ENCODE measurements at places on chromosomes 2 and 18.

DNA sequence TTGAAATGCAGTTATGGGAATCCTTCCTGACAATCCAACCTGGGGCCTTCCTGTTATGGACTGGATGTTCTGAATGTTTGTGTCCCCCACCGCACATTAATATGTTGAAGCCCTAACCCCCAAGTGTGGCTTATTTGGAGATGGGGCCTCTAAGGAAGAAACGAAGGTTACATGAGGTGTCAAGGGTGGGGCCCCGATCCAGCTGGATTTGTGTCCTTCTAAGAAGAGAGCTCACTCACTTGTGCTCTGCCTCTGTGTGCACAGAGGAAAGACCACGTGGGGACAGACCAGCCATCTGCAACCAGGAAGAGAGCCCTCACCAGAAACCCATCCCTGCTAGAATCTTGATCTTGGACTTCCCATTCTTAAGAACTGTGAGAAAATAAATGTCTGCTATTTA, 44.4 kb downstream of the MAP3K19 start:
- no peak for DNase-seq

DNA sequence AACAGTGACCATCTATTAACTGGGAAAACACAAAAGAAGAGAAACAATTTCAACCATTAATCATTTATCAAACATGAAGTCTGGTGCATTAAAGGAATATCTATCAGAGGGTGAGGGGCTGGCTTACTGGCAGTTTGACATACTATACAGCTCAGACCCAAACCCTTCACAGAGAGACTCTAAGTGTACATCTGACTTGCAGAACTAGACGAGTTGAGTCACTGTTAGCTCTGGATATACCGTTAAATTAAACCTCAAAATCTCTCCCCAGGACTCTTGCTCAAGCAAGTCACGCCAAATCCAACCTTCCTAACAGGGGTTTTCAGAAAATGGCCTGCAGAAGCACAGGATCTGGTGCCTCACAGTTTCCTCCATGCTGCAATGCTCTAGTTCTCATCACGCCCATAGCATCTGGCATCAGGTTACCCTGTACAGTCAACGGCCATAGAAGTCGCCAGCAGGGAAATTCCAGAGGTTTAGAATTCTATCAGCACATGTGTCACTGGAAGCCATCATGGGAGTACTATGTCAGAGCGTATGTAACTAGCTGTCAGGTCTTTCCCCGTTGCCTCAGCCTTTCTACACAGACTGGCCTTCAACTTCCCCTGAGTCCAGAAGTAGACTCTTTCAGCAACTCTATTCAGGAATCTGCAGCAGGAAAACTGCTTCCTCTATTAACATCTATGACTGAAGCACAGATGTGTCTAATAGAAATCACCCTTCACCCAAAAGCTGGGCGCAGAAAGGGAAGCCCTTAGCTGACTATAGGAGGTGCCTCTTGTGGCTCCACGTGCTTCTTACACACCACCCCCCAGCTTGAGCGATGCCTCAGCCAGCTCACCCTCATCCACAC, 9.3 kb downstream of the TGOLN2 start:
- peak; percentile 57 for DNase-seq

DNA sequence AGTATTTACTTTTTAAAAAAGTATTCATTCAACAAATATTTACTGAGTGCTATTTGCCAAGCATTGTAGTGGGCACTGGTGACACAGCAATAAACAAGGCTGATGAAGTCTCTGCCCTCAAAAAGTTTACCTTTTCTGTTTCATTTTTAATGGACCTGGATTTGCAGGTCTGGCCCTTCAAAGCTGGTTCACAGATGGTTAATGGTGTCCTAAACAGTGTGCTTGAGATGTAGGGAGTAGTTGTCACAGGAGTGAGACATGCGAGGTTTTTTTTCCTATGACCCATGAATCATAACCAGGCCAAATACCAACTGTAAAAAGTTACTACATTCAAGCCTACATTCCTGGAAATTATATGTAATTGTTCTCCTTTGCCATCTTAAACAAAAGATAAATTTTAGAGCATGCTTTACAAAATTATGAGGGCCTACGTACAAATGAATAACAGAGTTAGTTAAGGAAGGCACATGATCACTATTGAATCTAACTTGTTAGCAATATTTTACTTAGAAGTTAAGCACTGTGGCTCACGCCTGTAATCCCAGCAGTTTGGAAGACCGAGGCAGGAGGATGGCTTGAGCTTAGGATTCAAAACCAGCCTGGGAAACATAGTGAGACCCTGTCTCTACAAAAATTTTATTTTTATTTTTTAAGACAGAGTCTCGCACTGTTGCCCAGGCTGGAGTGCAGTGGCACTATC, 223.9 kb downstream of the MBD5 start:
- no peak for DNase-seq

DNA sequence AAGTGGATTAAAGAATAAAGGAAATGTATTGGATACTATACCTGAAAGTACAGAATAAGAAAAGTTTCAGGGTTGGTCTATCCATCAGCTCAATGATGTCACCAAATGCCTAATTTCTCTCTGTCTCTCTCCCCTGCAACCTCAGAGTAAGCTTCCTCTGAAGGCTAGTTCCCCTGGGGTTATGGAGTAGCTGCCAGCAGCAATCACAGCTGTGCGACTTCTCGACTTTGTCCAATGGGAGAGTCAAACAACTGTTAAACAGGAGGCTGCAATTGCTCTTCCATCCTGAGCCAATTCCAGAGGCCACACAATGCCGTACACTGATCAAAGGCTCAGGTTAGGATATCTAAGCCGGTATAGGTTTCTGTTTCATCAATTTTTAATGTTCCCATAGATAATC, 95.3 kb upstream of the FANCL start:
- DNase-seq: no peak

DNA sequence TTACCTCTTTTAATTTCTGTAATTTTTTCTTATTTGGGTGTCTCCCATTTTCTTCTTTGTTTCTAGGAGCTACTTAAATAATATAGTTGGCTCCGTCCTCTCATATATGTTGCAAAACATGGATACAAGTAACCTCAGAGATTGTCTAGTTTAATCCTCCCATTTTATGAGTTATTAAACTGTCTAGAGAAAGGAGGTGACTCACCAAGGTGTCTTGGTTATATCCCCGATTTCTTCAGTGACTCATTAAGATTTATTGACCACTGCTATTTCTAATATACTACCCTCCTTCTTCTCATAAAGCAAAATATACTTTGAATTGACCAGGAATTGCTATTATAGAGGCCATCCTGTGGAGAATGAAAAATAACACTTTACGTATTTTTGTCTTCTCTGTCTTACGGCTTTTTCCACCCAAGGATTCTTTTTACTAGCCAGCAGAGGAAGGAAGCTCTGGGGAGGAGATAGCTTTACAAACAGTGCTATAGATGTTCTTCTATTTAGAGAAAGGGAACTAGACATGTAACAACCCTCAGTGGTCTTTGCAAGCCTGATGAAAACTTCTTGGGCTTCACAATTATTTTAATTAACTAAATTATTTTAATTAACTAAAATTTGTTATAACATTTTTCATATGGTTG, 300.4 kb upstream of the TNP1 start:
- no peak for DNase-seq

GRCh38 chr2:238684362-238685326, 163.2 kb upstream of the TWIST2 start:
- DNase-seq: no peak

DNA sequence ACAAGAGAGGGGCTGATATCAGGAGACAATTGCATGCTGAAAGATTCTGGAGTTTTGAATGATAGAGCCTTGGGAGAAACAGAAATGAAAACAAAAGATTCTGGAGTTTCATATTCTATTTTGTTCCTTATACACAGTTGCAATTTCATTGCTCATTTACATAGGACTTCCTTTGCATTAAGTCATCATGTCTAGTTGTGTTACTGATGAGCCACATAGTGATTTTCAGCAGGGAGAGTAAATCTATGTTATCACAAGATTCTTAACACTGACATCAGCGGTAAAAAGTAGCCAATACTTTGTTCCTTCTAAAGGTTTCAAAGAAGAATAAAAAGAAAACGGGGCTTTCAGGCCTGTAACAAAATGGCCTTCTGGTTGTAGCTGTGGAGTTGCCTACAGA, 7.1 kb downstream of the ADAM17 start:
- no peak for DNase-seq

GRCh38 chr2:8234253-8234652, 447.6 kb upstream of the ID2 start:
- DNase-seq: no peak

GRCh38 chr2:234166531-234166930, 116.0 kb downstream of the SPP2 start:
- no peak for DNase-seq

Data from stimulated activated naive CD8-positive, alpha-beta T cell treated with anti-CD3 and anti-CD28 coated beads, Interleukin-15, Interleukin-2, amounts not matched to agents 100 U/mL and 50 U/mL, for 24 hours (primary cell).